ENCODE measurements at places on chromosomes 4 and X.

DNA sequence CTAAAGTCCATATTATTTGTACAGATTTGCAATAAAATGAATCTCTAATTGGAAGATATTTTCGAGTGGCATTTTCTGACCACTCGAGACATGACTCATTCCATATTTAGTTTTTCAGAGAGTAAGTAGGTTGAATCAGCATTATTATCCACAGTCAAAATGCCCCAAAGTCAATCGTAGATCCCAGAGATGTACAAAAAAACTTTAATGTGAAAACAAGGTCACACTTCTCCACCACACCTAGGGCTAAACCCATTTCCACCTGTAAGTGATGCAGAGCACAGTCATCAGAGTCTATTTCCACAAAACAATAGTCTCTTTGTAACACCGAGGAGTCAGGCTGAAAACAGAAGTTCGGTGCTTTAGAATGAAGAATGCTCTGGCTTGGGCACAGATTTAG lies 117.1 kb upstream of the TENM3 start:
- DNase-seq = no peak

DNA sequence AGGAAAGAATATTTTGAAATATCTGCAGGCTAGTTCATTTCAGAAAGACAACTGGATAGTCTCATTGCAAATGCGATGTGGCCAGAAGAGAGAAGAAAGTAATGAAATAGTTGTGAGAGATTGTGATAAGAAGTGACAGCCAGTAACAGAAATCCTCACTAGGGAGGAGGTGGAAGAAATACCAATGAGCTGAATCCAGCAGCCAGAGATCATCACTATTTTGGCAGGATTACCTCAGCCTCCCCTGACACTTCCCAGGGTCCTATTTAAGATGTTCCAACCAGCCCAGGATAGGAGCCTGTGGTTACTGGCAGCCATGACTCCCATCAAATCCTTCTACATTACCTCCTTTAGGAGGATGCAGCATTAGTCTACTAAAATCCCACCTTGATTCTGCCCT lies 76.7 kb upstream of the ARHGAP24 start:
- no peak for DNase-seq

DNA sequence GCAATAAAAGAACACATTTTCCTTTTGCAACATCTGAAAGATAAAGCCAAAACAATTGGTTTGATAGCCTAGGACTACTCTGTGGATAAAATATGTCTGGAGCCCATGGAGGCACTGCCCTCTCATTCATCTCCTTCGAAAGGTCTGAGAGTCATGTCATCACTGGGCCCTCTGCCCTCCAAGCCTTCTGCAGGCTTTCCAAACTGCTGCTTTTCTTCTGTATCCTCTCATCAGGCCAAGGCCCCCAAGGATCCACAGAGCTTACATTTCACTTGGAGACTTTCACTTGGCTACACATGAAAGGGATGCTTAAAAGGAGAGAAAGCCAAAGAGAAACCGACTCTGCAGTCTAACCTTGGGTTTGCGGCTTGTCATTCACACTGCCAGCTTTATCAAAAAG lies 109.9 kb downstream of the SH3RF1 start:
- no peak for DNase-seq

GRCh38 chrX:24761306-24761705 lies 67.6 kb downstream of the POLA1 start:
- DNase-seq = no peak

- DNase-seq = no peak
These were observed 46.7 kb downstream of the PTCHD1 start for GRCh38 chrX:23381099-23382087.

- DNase-seq = no peak
These were observed 244.5 kb upstream of the TLL1 start for GRCh38 chr4:165628572-165628971.

GRCh38 chr4:88291003-88291402 lies 6.6 kb upstream of the PPM1K start:
- no peak for DNase-seq

Data from activated CD8-positive, alpha-beta memory T cell treated with anti-CD3 and anti-CD28 coated beads for 48 hours (primary cell).